T-helper 17 cell (primary cell): ENCODE measurements at places on chromosomes 11 and 22. TPM values are rescaled to one million over a fixed set of nuclear protein-coding genes. Genes with fewer than 3 reads are reported as not detected.

- no peak overlapping the region for H3K27ac ChIP-seq
- H3K36me3 ChIP-seq: no peaks in the 10 kb centered on the region
- no peaks in the 10 kb centered on the region for H3K4me1 ChIP-seq
- DNase-seq: no peak
- no peaks in the 10 kb centered on the region for H3K27me3 ChIP-seq
- no peak overlapping the region for H3K4me3 ChIP-seq
Observed at GRCh38 chr11:105740164-105740903, 130.5 kb downstream of the GRIA4 start.

Gene PRDM11
- total RNA-seq: 6.5 TPM

DNA sequence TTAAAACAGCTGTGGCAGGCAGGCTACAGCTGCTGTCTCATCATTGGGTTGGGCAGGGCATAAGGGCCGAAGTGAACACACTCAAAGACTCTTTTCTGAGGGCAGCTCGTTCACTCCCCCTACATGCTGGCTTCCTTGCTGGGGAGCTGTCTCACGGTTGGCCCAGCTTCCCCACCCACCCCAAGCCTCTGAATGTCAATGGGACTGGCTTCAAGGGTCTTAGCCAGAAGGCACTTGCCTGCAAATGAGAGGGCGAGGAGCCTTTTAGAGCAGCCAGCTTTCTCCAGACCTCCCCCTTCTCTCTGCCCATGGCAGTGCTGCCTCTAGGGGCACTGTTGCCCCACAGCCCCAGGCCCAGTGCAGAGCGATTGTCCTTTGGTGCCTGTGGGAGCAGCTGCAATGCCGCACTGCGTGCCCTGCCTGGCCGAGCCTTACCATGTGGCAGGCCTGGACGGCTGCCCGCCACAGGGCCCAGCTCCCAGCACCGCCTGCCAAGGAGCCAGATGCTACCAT, 94.7 kb upstream of the RASSF10 start:
- H3K27ac ChIP-seq: no peak overlapping the region
- no peak overlapping the region for H3K4me3 ChIP-seq
- DNase-seq: no peak

DNA sequence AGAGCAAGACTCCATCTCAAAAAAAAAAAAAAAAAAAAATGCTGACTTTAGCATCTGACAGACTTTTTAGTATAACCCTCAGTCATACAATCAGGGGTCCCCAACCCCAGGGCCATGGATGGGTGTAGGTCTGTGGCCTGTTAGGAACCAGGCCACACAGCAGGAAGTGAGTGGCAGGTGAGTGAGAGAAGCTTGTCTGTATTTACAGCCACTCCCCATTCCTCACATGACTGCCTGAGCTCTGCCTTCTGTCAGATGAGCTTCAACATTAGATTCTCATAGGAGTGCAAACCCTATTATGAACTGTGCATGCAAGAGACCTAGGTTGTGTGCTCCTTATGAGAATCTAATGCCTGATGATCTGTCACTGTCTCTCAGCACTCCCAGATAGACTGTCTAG, 3.3 kb downstream of the FAM227A start:
- no peak for DNase-seq
- peaks cover 19% of the 10 kb centered on the region for H3K4me1 ChIP-seq
- H3K27ac ChIP-seq: peak overlapping the region; percentile 83
- no peaks in the 10 kb centered on the region for H3K36me3 ChIP-seq
- H3K4me3 ChIP-seq: no peak overlapping the region
- peaks cover 2% of the 10 kb centered on the region for H3K27me3 ChIP-seq

GRCh38 chr11:28476049-28476448, 367.9 kb downstream of the METTL15 start:
- no peaks in the 10 kb centered on the region for H3K36me3 ChIP-seq
- H3K4me1 ChIP-seq: no peaks in the 10 kb centered on the region
- H3K4me3 ChIP-seq: no peak overlapping the region
- no peaks in the 10 kb centered on the region for H3K27me3 ChIP-seq
- no peak for DNase-seq

GRCh38 chr11:88308576-88308975, 29.0 kb downstream of the CTSC start:
- H3K4me1 ChIP-seq: peaks cover 16% of the 10 kb centered on the region
- H3K27ac ChIP-seq: no peak overlapping the region
- no peak for DNase-seq

DNA sequence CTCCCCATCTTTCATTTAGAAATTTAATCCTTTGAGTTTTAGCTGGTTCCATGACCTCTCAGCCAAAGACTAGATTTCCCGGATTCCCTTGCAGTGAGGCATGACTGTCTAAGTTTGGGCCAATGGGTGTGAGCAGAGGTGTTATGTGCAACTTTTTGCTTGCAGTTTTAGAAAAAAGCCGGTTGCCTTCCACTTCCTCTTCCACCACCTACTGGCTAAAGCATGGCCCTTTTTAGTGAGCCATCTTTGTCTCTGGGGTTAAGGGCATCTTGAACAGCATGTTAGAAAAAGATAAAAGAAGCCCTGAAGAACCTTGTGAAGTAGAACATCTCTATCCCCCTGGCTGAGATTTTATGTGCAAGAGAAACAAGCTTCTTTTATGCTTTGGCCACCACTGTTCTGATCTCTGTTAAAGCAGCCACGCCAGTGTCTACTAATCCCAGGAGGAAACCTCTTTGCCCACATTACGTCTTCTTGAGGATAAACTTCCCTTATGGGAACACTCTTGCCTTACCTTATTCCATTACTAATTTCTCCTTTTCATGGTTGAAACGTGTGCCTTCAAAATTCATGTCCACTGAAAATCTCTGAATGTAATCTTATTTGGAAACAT, 279.9 kb downstream of the TENM4 start:
- no peak overlapping the region for H3K4me3 ChIP-seq
- DNase-seq: no peak
- no peaks in the 10 kb centered on the region for H3K36me3 ChIP-seq
- H3K4me1 ChIP-seq: no peaks in the 10 kb centered on the region

GRCh38 chr11:36361472-36361871, 65.4 kb downstream of the PRR5L start:
- no peaks in the 10 kb centered on the region for H3K36me3 ChIP-seq
- peaks cover 27% of the 10 kb centered on the region for H3K27me3 ChIP-seq
- H3K27ac ChIP-seq: no peak overlapping the region
- H3K4me3 ChIP-seq: peak overlapping the region; percentile 53
- DNase-seq: no peak
- peaks cover 30% of the 10 kb centered on the region for H3K4me1 ChIP-seq

Gene PGGHG
- total RNA-seq: 317 TPM

- peaks cover 24% of the 10 kb centered on the region for H3K4me1 ChIP-seq
- no peak for DNase-seq
- H3K4me3 ChIP-seq: no peak overlapping the region
- H3K27me3 ChIP-seq: peaks cover 16% of the 10 kb centered on the region
- no peaks in the 10 kb centered on the region for H3K36me3 ChIP-seq
Observed at GRCh38 chr11:45385844-45386243, 99.7 kb upstream of the SYT13 start.

- H3K36me3 ChIP-seq: no peaks in the 10 kb centered on the region
- no peak overlapping the region for H3K27ac ChIP-seq
- DNase-seq: no peak
- no peak overlapping the region for H3K4me3 ChIP-seq
- no peaks in the 10 kb centered on the region for H3K4me1 ChIP-seq
Observed at GRCh38 chr11:115169251-115169650, 335.0 kb downstream of the CADM1 start.

- no peaks in the 10 kb centered on the region for H3K27me3 ChIP-seq
- no peak overlapping the region for H3K27ac ChIP-seq
- no peak for DNase-seq
- no peaks in the 10 kb centered on the region for H3K4me1 ChIP-seq
Observed at GRCh38 chr11:64015935-64016845, 19.5 kb upstream of the FLRT1 start.

- no peaks in the 10 kb centered on the region for H3K27me3 ChIP-seq
- H3K36me3 ChIP-seq: peaks cover 4% of the 10 kb centered on the region
- no peak for DNase-seq
Observed at GRCh38 chr11:1853376-1854131, 670 bp downstream of the LSP1 start.

Gene LZTR1
- total RNA-seq: 59.3 TPM

DNA sequence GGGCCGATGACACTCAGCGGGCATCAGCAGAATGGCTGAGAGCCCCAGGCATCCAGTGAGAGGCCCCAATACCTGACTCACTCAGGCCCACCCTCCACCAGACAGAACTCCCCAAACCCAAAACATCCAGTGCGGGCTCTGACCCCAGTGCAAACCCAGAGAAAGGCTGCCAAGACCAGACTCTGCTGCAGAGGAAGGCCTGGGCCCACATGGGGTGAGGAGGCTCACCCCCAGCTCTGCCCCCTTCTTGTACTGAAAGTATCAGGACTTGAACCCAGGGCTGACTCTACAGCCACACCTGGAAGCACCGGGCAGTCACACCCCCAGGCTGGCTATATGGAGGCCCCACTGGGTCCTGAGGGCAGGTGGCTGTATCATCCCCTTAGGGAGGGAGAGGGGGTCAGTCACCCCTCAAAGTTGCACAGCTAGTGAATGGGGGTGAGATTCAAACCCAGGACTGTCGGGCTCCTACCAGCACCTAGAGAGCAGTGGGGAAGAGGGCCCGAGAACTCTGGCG, 49.3 kb downstream of the IGLL1 start:
- peaks cover 6% of the 10 kb centered on the region for H3K4me1 ChIP-seq
- DNase-seq: no peak
- H3K27me3 ChIP-seq: peaks cover 26% of the 10 kb centered on the region
- H3K27ac ChIP-seq: no peak overlapping the region

DNA sequence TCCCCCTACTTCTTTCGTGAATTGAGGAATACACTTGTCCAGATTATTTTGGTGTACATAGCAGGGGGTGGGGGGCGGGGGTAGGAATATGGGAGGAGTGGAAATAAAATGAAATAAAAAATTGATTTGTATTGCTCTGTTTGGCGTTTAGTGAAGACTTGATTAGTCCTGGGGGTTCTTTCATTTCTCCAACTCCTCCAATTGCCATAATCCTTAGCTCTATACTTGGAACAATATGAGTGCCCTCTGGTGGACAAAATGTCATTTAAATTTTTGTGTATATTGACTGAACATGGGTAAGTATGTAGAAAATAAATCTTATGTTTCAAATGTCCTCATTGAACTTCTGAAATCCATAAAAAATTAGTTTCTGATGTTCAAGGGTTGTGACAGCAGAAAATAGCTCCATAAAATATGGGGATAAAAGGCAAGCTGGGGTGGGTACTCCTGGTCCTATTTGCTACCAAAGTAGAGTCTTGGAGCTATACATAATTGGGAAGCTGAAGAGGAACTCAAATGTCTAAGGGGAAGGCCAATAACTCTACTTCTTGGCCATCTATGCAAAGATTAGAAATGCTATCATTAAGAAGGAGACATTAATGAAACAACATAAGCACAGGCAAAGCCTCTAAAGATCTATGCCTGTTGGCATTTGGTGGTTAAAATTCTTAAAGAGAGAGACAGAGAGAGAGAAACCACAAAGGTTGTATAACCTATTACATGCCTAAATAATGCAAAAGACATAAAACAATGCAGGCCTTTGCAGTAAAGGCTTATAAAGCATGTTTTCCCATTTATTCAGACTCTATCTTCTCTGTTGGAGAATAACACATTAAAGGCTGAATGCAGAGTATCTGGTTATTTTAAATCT, 421.6 kb downstream of the METTL15 start:
- H3K27ac ChIP-seq: no peak overlapping the region
- no peak overlapping the region for H3K4me3 ChIP-seq
- no peaks in the 10 kb centered on the region for H3K36me3 ChIP-seq

Gene CD3D
- total RNA-seq: 313 TPM

Gene C11orf97
- not detected for total RNA-seq

Gene TEX12
- total RNA-seq: 0.32 TPM

GRCh38 chr11:125931668-125932067, 14.2 kb upstream of the VSIG10L2 start:
- peaks cover 2% of the 10 kb centered on the region for H3K36me3 ChIP-seq
- no peaks in the 10 kb centered on the region for H3K4me1 ChIP-seq

GRCh38 chr11:86047275-86047991, 21.5 kb downstream of the PICALM start:
- peaks cover 71% of the 10 kb centered on the region for H3K4me1 ChIP-seq
- H3K36me3 ChIP-seq: no peaks in the 10 kb centered on the region
- H3K4me3 ChIP-seq: peak overlapping the region; percentile 82
- no peak for DNase-seq
- no peaks in the 10 kb centered on the region for H3K27me3 ChIP-seq

Gene GGT1
- total RNA-seq: 54.3 TPM

DNA sequence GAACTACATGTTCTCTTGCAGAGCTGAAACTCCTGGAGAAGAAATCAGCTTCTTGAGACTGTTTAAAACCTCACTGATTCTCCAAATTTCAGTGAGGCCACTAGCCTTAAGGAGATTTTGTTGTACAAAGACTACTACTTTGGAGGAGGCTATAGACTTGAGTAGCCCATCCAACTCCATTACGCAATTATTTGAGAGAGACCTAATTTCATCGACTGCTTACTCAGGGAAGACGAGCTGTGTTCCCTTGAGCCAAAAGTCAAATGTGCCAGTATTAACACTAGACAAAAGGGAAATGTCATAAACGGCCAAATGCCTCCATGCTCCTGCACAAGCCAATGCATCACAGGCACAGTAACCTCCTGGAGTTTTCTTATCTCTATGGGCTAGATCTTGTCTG, 182.8 kb upstream of the SESN3 start:
- H3K4me3 ChIP-seq: no peak overlapping the region
- H3K36me3 ChIP-seq: peaks cover 2% of the 10 kb centered on the region
- H3K27ac ChIP-seq: no peak overlapping the region
- H3K4me1 ChIP-seq: peaks cover 5% of the 10 kb centered on the region
- DNase-seq: no peak
- H3K27me3 ChIP-seq: no peaks in the 10 kb centered on the region

DNA sequence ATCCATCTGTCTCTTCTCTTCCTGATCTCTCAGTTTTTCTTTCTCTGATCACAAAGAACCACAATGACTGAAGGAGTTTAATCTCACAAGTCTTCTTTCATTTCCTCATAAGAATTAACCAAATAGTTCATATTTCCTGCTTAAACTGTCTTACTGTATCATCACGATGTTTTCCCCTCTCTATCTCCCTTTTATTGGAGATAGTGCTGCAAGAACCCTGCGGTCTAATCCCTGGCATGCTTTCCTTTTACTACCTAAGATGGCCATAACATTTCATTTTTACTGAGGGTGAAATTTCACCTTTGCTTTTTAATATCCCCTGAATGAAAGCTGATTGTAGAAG, 28.9 kb downstream of the CARD18 start:
- H3K36me3 ChIP-seq: peaks cover 6% of the 10 kb centered on the region
- peaks cover 14% of the 10 kb centered on the region for H3K4me1 ChIP-seq
- H3K27ac ChIP-seq: no peak overlapping the region
- no peak for DNase-seq

DNA sequence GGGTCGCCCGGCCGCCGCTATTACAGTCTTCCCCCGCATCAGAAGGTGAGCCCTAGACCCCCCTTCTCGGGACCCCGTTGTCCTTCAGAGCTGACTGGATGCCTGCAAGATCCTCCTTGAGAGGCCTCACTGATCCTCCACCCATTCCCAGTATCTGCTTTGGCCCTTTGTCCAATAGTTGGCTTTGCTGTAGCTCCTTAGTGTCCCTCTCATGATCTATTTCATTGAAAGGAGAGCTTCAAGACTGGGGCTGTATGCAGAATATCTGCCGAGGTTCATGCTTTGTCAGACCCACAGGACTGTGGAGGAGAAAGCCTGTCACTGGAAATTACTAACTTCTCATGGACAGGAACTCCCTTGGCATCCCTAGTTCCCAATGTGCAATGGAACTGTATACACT, 499 bp downstream of the DLAT start:
- DNase-seq: no peak
- peak overlapping the region; percentile 99 for H3K4me3 ChIP-seq
- H3K27ac ChIP-seq: peak overlapping the region; percentile 99
- peaks cover 22% of the 10 kb centered on the region for H3K4me1 ChIP-seq
- H3K27me3 ChIP-seq: no peaks in the 10 kb centered on the region
- no peaks in the 10 kb centered on the region for H3K36me3 ChIP-seq
